Fibroblast of gingiva (primary cell): ENCODE measurements at places on chromosomes 16 and 17.

GRCh38 chr17:82224666-82225065 lies 4.2 kb upstream of the SLC16A3 start:
- no peak for DNase-seq

GRCh38 chr17:17024778-17025300 lies 17.4 kb upstream of the MPRIP start:
- no peak for DNase-seq

DNA sequence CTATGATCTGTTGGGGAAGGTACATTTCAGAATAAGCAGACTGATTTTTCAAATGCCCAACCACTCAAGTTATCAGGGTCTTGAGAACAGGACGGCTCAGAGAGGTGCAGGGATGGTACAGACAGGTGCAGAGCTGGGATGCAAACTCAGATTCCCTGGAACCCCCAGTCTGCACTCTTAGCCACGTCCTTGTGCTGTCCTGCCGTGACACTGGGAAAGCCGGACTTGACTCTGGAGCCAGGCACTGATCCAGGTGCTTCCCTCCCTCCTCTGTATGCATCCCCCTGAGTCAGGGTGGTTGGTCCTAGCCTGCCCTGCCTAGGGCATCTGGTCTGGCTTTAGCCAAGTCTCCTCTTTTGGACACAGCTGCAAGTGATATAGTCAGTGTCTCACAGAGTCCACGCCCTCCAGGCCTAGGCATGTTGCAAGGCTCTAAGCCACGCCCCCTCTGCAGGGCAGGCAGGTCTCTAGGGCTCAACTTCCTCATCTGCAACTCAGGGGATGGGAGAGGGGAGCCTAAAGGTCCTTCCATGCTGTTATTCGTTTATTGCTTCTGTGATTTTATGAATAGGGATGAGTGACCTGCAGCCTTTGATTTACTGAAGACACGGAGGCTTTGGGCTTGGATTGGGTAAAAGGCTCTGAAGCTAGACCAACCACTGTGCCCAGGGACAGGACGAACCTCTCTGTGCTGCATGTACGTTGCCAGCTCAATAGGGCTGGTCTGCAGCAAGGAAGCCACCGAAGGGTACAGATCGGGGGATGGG lies 97.3 kb downstream of the SDK2 start:
- DNase-seq = peak; percentile 4

GRCh38 chr16:79468631-79469030 lies 131.9 kb downstream of the MAF start:
- DNase-seq = no peak

- peak; percentile 67 for DNase-seq
Measured at GRCh38 chr17:15123593-15124263, 141.4 kb downstream of the PMP22 start.

DNA sequence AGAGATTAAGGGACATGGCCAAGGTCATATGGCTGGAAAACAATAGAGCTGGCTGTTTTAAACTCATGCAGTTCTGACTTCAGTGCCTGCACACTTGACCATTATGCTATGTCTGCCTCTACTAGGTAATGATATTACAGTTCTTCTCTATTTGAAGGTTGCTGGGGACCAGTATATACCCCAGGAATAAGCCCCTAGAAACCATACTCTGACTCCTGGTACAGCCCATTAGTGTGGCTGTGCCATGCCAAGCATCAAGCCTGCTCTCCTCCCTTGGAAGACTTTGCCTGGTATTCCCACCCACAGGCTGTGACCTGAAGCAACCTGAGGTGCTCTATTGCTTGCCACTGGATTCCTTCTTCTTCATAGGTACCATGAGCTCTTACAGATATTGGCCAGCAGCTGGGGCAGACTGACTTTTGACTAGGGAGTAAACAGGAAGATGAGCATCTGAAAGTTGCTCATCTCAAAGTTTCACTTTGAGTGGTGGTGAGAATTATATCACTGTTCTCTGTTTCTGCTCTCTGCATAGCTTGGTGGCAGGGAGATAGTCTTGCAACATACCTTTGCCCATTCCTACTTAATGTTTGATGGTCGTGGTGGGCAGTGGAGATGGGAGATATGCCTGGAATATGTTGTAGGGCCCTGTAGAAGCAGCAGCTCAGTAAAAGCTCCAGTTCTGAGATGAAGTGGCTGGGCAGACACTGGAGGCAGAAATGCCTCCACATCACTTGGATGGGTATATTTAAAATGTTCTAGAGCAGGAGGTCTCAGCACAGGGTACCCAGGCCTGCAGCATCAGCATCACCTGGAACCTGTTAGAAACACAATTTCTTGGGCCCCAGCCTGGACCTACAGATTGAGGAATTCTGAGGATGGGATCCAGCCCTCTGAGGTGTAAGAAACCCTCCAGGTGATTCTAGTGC lies 274.7 kb downstream of the HS3ST4 start:
- no peak for DNase-seq

GRCh38 chr17:72603420-72604242 lies 482.8 kb downstream of the SOX9 start:
- peak; percentile 12 for DNase-seq

GRCh38 chr17:7367918-7368598 lies 12.8 kb upstream of the TNK1 start:
- DNase-seq = no peak

GRCh38 chr17:45333702-45334092 lies 16.9 kb upstream of the MAP3K14 start:
- no peak for DNase-seq

DNA sequence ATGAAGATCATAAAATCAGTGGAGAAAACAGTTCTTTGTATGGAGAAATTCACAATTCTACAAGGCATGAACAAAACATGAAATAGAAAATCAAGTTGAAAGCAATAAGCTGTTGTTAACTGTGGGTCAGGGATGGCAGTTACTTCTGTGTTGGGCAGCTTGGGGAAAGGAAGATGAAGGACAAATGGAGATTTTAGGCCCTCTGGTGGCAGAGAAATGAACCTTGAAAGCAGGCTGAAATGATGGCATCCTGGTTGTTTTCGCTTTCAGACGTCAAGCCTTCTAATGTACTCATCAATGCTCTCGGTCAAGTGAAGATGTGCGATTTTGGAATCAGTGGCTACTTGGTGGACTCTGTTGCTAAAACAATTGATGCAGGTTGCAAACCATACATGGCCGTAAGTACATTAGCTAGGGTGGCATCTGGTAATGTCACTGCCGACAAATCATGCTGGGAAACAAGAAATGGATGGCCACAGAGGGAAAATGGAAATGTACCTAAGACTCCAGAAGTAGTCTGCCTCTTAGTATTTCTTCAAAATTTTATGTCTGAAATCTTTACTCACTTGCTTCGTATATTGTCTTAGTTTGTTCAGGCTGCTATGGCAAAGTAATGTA lies 108.9 kb downstream of the MAP2K6 start:
- DNase-seq = peak; percentile 49

GRCh38 chr17:37494401-37494831 lies 4.7 kb downstream of the DUSP14 start:
- DNase-seq = peak; percentile 22

GRCh38 chr17:31580706-31581490 lies 189.4 kb downstream of the RAB11FIP4 start:
- peak; percentile 97 for DNase-seq

DNA sequence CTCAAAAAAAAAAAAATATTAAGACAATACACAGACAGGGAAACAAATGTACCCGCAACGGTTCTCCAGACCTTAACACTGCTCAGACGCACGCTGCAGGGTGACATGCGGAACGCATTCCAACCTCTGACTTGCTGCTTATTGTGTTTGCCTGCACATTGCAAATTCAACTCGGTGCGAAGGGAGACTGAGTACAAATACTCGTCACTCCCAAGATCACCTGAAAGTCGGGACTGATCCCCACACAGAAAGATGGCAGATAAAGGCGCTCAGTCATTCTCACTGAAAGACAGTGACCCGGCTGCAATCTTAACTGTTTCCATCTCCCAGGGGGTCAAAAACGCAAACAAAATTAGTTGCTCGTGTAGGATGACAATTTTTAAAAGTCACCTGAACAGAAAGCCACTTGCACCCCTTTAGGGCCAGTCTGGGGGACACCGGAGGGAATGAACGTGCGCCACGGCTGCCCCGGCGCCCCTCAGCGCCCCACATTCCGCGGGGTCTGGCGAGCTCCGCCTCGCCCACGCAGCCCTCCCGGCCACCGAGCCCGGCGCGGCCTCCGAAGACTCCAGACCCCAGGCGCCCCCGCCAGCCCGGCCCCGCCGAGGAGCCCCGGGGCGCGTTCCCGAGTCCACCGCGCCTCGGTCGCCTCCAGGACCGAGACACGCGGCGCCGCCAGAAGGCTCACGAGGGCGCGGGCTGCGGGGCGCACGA lies 589 bp downstream of the CLCN7 start:
- no peak for DNase-seq

- DNase-seq = no peak
Measured at GRCh38 chr16:79931721-79932120, 331.2 kb upstream of the MAF start.

DNA sequence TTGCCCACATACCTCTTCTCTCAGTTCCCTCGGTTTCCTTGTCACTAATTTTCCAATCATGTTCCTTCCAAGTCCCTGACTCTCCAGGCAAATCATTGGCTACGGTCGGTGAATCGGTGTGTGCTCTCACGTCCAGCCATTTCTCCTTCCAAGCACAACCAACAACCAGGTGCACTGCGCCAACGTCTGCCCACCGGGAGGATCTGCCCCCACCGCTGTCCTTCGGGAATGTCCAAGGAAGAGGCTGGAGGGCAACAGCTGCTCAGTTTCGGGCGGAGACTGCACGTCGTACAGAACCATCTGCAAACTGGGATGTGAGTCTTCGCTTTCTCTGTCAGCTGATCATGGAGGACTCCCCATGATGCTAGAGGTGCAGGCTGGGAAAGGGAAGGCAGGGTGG lies 8.4 kb upstream of the NXN start:
- DNase-seq = no peak

- DNase-seq = no peak
Measured at GRCh38 chr16:29699324-29700219, 20.6 kb downstream of the QPRT start.

DNA sequence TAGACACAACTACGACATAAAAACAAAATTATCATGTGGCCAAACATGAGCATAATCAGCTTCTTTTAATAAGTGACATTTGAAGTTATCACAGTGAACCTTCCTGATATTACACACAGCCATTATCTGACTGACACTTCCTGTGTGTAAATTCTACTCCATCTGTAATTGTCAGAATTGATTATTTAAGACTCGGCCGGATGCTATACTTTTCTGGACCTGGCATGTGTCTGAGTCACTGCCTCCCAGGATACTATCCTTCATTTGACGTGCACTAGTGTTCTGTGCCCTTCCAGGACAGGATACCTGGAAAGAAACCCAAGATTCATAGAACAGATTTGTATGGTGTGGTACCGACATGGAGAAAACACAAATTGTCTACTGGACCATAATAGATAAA lies 242.0 kb downstream of the HS3ST3A1 start:
- DNase-seq = no peak

GRCh38 chr17:56887105-56887504 lies 26.7 kb downstream of the TRIM25 start:
- DNase-seq = no peak

DNA sequence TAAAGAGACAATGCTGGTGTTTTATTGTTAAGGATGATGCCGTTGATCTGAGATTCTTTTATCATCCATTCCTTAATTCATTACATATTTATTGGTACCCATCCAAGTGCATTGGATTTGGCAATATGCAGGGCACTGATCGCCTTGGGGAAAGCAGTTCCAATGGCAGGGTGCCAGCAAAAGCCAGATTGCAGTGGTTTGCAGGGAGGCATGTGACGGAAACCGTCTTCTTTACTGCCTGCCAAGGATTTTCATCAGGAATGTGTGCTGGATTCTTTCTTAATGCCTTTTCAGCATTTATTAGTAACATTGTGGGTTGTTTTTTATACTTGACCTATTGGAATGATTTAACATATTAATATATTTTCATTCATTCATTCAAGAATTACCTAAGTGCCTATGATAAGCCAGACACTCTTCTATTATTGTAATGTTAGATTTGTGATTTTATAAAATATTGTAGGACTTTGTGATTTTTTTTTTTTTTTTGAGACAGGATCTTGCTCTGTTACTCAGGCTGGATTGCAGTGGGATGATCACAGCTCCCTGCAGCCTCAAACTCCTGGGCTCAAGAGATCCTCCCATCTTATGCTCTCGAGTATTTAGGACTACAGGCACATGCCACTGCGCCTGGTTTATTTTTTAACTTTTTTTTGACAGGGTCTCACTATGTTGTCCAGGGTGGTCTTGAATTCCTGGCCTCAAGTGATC lies 93.4 kb upstream of the TNRC6A start:
- peak; percentile 99 for DNase-seq

DNA sequence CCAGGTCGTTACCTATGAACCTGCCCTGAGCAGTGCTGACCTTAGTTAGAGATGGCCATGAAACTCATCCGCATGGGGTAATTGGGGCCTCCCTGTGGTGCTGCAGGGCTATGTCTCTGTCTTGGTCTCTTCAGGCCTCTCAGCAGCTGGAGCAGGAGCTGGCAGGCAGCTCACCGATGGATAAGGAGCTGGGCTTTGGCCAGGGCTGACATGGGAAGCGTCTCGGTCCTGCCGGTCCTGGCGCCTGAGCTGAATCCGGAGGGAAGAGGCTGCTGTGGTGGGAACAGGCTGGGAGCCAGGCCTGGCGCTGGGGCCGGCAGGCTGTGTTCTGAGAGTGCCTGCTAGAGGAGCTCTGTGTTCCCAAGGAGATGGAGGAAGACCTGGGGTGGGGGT lies 10.1 kb downstream of the IL32 start:
- no peak for DNase-seq

DNA sequence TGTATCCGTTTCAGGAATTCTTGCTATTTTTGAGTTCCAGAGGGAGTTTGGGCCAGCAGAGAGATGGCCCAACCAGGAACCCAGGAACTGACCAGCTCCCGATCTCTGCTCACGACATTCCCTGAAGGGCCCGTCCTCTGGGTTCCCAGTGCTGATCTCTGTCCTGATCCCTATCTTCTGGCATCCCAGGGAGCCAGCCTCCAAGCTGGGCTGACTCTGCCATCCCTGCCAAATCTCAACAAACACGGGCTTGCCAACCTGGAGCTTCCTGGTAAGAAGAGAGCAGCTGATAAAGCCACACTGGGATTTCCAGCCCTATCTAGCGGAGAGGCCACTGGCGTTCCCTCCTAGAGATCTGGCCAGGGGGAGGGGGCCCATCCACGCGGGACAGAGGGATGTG lies 16.2 kb downstream of the GPRC5B start:
- no peak for DNase-seq

GRCh38 chr17:66508896-66509844 lies 206.8 kb downstream of the PRKCA start:
- peak; percentile 86 for DNase-seq
